ENCODE measurements at places on chromosomes 2 and 18. TPM values are rescaled to one million over a fixed set of nuclear protein-coding genes. Genes with fewer than 3 reads are reported as not detected.

- DNase-seq = peak; percentile 57
Observed at GRCh38 chr18:80171054-80171872, 62.2 kb downstream of the ADNP2 start.

DNA sequence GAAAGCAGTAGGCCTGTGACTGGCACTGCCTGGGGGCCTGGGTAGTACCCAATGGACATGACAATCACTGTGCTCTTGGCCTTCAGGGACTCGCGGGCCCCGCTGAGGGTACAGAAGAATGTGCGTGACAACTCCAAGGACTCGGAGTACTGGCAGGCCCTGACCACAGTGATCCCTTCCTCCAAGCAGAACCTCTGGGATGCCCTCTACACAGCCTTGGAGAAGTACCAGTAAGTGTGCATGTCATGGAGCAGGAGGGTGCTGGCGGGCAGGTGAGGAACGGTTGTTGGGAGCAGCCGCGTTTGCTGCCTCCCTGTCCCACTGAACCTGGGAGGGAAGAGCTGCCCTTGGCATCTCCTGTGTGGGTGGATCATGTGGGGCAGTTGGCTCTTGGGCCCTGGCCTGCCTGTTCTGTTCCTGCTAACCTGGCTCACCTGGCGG, 23.3 kb downstream of the OTOF start:
- no peak for DNase-seq

GRCh38 chr2:96924775-96925747, 55.2 kb upstream of the SEMA4C start:
- DNase-seq = no peak

GRCh38 chr2:48116497-48116896, 210.2 kb upstream of the FBXO11 start:
- no peak for DNase-seq

GRCh38 chr18:68666381-68666780, 48.5 kb downstream of the TMX3 start:
- peak; percentile 20 for DNase-seq

DNA sequence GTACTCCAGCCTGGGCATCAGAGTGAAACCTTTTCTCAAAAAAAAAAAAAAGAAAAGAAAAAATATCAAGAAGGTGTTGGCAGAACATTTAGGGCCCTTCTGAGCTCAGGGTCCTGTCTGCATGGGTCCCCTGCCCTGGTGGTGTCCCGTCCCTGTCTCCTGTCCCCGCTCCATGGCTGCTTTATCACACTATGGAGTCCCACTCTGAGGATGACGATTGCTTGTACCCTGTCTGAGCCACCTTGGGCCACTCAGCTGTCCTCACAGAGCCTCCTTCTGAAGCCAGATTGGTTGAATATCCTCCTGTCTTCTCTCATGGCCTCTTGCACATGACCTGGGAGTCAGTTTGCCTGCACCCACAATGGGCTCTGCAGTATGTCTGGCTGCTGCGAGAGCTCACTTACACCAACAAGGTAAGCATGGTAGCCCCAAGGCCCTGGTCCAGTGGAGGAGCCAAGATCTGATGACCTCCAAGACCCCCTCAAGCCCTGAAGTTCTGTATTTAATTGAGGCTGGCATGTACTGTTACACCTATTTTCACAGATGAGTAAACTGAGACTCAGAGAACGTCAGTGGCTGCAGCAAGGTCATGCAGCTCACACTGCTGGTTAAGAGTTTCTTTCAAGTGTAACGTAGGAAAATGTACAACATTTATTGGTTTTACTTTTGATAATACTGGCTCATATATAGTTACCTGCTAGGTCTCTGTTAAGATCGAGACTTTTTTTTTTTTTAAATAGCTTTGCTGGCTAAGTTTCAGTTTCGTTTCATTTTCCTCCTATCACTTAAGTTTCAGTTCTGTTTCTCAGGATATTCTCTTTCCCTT, 16.9 kb upstream of the ZCCHC2 start:
- DNase-seq = no peak

- no peak for DNase-seq
Observed at GRCh38 chr18:52152036-52152435, 188.0 kb upstream of the DCC start.

GRCh38 chr2:120177001-120177621, 46.1 kb downstream of the TMEM185B start:
- DNase-seq = peak; percentile 24

GRCh38 chr2:171260471-171261424, 100.1 kb upstream of the TLK1 start:
- DNase-seq = no peak

Gene ARHGAP28
- 26.0 TPM for total RNA-seq

Gene EML6
- 10.8 TPM for total RNA-seq

Gene FMNL2
- 30.8 TPM for total RNA-seq

Gene TMEM163
- total RNA-seq = 0.72 TPM
